ENCODE measurements at places on chromosomes 2 and 18. TPM values are rescaled to one million over a fixed set of nuclear protein-coding genes. Genes with fewer than 3 reads are reported as not detected.

The COBLL1 gene
- 30.2 TPM for total RNA-seq

The ATP9B gene
- 28.1 TPM for total RNA-seq

The PPP1R1C gene
- 0.53 TPM for total RNA-seq

The IL1RN gene
- not detected for total RNA-seq

The USP34 gene
- total RNA-seq, result 190 TPM

The ERLEC1 gene
- total RNA-seq, result 86.6 TPM

The ANKRD30B gene
- total RNA-seq, result not detected

The DYNAP gene
- total RNA-seq, result not detected

The CYP27A1 gene
- 4.1 TPM for total RNA-seq

The IL37 gene
- total RNA-seq, result not detected

The REG1B gene
- total RNA-seq, result not detected

The TMEM178A gene
- total RNA-seq, result 0.80 TPM

The MRPS9 gene
- total RNA-seq, result 30.2 TPM

The SIX3 gene
- total RNA-seq, result not detected

The NOL4 gene
- not detected for total RNA-seq

The DQX1 gene
- total RNA-seq, result 0.13 TPM

The IL1RL2 gene
- total RNA-seq, result 0.07 TPM

The SP140 gene
- not detected for total RNA-seq

The FBXO48 gene
- 0.72 TPM for total RNA-seq

The AGPS gene
- total RNA-seq, result 89.2 TPM
